ENCODE measurements at places on chromosomes 16 and 17.
A peak's percentile ranks its signal among the peaks of the same experiment; 100 is the strongest.

DNA sequence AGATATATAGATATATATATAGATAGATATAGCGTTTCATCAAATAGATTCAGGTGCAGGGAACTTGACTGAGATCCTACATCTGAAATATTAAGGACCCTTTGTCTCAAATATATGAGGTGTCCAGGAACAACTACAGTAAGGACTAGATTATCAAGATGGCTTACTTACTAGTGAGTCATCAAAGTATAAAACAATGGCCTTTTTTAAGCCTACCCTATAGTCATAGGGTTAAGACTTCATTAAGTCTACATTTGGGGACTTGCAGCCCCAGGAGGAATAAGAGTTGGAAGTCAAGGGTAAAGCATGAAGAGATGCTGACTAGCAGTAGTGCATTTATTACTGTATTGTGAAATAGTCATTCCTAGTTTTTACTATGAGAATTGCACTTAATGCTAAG lies 1023.4 kb downstream of the CDH11 start:
- DNase-seq: no peak

DNA sequence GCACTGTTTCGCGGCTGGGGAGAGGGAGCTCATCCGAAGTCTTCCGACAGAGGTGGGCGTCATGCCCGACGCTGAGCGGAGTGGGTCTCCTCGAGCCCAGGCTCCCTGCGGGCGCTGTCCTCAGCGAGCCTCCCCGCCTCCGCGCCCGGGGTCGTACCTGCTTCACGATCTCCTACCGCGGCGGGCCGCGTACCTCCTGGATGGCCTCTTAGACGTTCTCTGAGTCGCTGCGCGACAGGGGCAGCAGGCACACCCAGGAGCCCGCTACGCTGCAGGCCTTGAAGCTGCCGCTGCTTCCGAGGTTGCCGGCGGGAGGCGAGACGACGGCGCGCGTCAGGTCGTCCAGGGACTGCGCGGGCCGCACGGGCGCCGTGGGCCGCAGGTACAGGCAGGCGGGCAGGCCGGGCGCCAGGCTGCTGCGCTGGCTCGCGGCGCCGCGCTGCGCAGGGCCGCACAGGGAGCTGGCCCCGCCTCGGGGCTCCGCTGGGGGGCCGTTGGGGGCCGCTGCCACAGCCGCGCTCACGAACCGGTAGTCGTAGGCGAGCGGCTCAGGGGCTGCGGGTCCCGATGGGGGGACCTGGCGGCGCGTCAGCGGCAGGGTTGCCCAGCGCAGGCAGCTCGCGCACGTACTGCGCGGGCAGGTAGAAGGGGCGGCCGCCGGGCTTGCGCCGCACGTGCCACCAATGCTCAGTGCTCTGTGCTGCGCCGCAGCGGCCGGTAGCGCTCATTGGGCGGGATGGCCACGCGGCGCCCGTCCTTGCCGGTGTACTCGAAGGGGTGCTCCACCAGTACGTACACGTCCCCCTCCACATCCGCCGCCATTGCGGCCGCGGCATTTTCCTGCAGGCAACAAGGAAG lies 116.4 kb upstream of the SMURF2 start:
- no peak for DNase-seq

GRCh38 chr17:3603870-3604259 lies 5.3 kb downstream of the TRPV1 start:
- DNase-seq: no peak

- no peak for DNase-seq
Observed at GRCh38 chr16:29126057-29126494, 141.2 kb downstream of the LAT start.

GRCh38 chr17:3002538-3003295 lies 60.7 kb downstream of the OR1D5 start:
- DNase-seq: no peak

DNA sequence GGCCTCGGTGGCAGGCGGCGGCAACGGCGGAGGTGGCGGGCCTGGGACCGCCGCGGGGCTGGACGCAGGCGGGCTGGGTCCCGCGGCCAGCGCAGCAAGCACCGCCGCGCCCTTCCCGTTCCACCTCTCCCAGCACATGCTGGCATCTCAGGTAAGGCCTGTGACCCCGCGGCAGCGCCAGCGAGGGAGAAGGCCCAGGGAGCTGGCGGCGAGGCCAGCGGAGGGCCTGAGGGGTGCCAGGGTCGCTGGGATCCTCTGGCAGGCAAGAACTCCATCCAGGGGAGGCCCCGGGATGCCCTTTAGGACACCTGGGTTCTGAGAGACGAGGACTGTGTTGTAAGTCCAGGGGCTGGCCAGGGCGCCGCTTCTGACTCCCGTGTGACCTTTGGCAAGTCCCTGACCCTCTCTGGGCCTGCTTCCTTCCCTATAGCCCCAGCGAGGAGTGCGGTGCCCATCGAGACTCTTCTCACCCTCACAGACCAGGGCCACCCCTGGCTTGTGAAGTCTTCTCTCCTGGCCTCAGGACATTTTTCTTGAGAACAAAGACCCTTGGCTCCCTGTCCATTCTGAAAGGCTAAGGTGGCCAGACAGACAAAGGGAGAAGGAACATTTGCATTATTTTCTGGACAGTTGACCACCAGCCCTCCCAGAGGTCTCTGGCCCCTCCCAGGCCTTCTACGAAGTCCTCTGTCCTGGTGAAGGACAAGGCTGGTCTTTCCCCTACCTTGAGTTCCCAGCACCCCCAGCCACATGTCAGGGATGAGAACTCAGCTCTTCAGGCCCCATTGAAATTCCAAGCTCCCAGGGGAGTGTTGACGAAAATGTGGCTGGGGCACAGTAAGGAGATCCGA lies 6.3 kb downstream of the TBX2 start:
- DNase-seq: no peak

- DNase-seq: no peak
Observed at GRCh38 chr17:78029697-78030096, 71.2 kb downstream of the TNRC6C start.

DNA sequence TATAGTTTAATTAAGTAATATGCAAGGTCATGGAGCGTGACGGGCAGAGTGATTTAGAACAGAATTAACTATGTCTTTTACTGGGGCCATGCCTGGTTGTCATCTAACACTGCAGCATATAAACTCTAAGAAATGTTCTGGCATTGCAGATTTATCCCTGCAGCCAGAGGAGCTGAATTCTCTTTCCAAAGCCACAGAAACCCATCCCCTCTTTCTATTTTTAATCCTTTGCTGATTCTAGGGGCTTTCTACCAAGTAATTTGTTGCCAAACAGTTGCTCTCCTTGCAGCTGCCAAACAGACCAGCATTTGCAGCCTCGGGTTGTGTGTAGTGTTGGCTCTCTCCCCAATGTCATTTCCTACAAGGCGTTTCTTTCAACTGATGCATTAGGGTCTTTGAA lies 243.2 kb upstream of the MON1B start:
- no peak for DNase-seq

DNA sequence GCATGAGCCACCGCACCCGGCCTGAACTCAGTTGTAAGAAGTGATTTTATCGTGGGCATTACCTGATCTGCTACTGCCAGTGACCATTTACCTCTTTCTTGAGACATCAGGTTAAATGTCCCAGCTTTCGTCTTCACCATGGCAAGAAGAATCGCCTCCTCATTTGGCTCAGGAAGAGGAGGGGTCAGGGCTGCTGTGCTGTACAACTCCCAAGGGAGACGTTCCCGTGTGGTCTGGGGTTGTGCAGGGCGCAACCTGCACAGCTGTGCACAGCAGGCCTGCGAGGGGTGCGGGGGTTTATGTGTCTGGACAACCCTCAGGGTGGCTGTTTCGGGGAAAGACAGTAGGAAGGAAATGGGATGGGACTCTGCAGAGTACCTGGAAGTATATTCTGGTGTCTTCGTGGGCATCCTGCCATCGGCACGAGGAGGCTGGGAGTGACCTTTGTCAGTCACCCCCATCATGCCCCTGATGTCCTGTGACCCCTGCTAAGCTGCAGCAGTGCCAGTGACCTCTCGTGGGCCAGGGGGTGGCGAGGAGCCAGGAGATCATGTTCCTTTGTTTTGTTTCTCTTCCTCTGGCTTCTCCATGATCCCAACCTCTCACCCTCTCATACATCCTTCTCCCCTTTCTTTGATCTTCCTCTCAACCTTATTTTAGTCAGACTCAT lies 27.3 kb downstream of the CIBAR2 start:
- no peak for DNase-seq

- DNase-seq: peak; percentile 16
Observed at GRCh38 chr17:43545383-43545632, 832 bp downstream of the ETV4 start.

DNA sequence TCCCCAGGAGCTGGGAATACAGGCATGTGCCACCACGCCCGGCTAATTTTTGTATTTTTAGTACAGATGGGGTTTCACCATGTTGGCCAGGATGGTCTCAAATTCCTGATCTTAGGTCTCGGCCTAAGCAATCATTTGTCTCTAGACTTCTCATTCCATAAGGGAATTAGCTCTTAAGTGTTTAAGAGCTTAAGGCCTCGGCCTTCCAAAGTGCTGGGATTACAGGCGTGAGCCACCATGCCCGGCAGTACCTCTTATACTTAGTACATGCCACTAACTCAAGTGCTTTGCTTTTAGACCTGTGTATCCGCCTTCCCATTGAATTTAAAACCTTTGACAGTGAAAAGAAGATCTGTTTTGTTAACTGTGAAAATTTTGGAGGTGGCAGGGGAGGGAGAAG lies 16.6 kb upstream of the IL21R start:
- no peak for DNase-seq

DNA sequence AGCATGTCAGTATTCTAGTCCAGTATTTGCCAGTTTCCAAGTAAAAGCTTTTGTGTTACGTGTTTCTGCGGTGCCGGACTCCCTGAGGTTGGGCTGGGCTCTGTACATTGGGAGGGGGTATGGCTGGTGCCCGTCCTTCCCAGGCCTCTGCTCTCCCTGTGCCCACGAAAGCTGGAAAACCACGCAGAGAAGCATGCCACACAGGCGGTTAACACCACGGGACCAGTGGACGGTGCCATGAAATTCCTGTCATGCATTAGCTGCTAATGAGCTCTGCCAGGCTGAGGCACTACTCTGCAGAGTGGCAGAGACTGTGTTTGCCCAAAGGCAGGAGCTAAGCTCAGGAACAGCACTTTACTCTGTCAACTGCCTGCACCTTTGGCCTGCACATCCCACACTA lies 8.1 kb downstream of the SMIM5 start:
- no peak for DNase-seq

GRCh38 chr17:50361561-50362480 lies 11.2 kb downstream of the MRPL27 start:
- peak; percentile 8 for DNase-seq

GRCh38 chr17:74201250-74201649 lies 2.2 kb upstream of the RPL38 start:
- no peak for DNase-seq

- no peak for DNase-seq
Observed at GRCh38 chr16:67750466-67750865, 31.4 kb upstream of the GFOD2 start.

GRCh38 chr17:48175692-48176470 lies 68.3 kb downstream of the SNX11 start:
- no peak for DNase-seq

GRCh38 chr16:56836410-56837230 lies 28.4 kb upstream of the SLC12A3 start:
- DNase-seq: no peak

DNA sequence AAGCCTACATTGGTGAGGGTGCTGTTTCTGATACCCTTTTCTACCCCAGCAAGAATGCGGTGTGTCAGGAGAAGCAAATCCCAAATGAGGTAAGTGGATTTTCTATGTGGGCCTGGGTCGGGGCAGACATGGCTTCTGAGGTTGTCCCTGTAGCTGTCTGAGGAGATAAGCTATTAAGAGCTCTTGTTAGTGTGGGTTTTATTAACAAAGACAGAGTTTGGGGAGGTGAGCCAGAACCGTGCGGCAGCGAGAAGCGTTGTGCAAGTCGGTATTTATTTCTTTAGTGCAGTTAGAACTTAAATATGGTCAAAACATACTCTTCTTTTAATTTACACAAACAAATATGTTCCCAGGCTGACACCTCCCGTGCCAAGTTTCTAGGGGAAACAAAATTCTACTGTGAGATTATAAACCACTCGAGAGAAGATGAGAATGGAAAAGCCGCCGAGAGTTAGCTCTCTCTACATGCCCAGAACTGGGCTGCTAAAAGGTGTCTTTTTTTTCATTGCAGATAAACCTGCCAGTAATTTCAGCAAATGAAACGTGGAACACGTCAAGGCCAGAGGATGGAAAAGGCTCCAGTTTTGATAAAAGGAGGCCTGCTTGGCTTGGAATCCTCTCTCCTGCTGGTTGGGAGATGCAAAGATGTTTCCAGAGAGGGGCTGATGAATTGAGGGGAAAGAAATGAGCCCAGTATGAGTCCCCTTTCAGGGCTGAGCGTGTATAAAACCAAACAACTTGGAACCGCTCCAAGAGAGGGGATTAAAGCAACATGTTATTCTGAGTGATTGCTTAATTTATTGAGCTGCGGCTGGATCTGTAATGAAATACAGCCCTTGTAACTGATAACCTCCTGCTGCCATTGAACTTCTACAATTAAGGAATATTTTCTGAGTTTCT lies 254.6 kb downstream of the MRTFB start:
- DNase-seq: no peak

- DNase-seq: no peak
Observed at GRCh38 chr16:1743376-1744337, 27.7 kb downstream of the NME3 start.

DNA sequence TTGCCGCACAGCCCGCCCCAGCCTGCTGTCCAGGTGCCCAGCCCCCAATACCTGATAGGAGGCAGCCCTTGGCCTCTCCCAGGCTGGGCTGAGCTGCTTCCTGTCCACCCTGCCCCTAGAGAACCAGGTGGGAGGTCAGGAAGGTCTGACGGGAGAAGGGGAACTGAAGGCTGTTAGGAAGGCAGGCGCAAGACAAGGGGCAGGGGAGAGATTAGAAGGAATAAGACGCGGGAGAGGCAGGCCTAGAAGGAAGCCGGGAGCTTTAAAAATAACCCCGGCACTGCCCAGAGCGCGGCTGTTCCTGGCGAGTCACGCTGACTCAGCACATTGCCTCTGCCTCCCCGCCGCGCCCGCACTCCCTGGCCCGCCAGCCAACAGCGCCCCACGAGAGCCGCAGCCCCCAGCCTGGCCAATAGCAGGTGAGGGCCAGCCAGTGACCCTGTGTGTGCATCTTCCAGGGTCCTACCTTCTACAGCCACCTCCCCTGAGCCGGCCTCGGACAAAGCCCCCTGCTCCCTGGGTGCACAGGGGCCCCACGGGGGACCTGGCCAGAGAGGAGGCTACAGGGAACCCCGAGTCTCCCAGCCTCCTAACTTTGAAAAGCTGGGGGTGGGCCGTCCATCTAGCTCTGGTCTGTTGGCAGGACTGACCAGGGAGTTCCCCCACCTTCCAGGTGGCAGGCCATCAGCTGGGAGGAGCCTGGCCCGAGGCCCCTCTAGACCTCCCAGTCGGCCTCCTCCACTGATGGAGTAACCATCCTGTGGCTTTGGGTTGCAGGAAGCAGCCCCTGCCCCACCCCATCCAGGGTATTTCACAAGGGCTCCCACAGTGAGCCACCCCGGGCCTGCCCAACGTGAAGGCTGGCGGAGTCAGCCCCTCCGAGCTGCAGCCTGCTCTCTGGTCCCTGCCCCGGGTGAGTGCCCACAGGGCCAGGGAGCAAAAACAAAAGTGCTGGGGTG lies 4.0 kb downstream of the MAFG start:
- DNase-seq: no peak

DNA sequence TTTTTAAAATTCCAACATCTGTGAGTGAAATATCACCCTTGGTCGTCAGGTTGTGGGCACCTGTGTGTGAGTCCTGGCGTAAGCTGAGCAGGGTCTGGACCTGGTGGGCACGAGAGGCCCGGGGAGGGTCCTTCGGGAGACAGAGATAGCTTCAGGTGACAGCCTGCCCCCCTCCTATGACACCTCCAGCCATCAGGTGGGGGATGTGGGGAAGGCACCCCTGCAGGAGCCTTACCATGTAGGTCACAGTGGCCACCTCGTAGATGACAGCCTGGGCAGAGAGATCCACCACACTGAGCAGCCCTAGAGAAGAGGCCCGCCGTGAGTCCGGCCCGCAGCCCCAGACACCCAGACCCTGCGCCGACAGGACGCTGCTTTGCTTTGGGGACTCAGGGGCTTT lies 11.2 kb downstream of the SLC47A2 start:
- no peak for DNase-seq
